NCI-H187 (cell line): ENCODE measurements at places on chromosomes 6 and 20.

DNA sequence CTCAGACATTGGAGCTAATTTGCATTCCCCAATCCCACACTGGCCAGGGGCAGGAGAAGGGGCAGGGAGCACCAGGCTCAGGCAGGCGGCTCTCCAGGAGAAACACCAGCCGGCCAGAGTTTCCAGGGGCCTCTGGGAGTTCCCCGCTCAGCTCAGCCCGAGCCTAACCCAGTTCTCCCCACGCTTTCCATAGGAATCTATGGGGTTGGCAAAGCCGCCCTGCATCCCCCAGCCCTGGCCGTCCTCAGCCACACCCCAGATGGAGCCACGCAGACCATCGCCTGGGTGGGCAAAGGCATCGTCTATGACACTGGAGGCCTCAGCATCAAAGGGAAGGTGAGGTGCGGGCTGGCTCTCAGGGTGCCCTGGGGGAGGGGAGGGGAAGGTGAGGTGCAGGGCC, 8.2 kb downstream of the NPEPL1 start:
- DNase-seq: no peak

DNA sequence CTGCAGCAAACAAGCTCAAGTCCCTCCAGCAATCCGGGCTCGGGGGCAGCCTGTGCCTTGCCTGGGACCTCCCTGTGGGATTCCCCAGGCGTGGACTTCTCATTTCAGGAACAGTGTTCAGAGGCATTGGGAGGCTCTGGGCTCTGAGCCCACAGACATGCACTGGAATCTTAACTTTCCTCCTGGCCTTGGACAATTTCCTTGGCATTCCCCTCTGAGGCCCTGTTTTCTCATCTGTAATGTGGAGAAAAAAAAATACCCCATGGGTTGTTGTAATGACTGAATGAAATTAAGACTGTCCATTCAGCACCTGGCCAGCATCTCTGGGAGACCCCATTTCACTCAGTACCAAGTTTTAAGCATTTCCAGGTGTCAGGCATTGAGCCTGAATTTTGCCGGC, 17.6 kb downstream of the BPIFB4 start:
- no peak for DNase-seq

DNA sequence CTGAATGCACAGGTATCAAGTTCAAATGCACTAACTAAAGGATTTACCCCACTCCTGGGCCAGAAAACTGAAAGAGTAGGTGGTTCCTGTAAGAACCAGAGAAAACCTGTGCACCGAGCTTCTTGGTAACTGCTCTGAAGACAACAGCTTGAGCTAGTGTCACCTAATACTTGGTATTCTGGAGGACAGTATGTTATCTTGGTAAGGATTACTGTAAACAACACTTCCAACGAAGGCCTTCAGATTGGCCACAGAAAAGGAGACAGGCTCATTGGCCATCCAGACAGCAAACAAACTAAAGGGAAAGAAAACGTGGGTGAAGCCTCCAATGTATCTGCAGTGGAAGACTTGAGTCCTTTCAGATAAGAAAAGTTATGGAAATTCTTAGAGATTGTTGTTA, 61.5 kb downstream of the GMPR start:
- no peak for DNase-seq

DNA sequence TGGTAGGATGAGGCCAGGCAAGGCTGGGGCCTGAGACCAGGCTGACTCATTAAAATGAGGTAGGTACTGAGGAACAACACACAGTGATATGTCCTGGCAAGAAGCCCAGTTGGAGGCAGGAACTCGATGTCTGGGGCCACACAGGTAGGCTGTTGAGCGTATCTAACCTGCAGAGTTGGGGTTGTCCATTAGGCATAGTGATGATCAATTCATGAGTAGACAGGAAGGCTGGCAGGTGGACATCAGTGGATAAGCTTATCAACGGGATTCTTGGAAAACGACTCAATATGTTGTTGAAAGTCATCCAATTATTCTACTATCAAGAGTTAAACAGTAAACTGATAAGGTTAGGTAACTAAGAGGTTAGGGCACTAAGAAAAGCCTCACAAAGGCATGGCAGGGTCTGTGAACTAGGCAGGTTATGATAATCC, 193.2 kb upstream of the COL21A1 start:
- DNase-seq: no peak

DNA sequence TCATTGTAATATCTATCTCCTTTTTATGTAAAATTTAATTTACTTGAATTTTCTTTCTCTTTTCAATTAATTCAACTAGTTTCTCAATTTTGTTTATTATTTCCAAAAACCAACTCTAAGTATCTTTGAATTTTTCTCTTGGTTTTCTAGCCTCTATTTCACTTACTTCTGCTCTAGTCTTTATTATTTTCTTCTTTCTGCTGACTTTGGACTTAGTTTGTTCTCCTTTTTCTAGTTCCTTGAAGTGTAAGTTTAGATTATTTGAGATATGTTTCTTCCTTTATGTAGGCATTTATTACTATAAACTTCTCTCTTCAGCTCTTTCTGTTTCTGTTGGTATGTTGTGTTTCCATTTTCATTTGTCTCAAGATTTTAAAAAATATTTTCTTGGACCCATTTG, 70.8 kb downstream of the TNFAIP3 start:
- DNase-seq: no peak

- DNase-seq: no peak
Observed at GRCh38 chr6:42877695-42878094, 1.7 kb upstream of the RPL7L1 start.

DNA sequence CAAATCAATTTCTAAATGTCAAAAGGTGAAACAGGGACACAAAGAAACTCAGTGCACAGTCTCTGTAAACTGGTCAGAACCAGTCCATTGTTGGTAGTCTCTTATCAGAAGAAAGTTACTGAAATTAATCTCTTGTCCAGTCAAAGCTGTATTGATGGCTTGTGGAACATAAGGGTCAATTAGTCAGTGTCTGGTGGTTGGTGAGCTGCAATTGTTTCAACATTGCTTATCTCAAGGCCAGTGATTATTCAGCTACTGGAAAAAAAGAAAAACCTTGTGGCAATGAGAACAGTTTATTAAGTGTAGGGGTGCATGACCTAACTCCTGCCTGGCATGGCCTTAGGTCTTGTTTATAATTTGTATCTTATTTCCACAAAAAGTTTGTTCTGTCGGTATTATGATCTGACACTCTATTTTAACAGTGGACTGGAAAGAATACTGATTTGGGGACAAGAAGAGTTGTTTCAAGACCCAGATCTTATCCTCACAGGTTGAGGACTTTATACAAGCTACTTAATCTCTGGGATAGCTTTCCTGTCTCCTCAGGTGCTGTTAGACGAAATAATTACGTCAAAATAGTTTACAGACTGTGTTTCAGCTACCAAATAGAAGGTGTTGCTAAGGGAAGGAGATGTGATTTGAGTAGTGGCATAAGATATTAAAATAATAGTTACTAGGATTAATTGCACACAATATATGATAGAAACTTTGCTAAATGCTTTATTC, 520.0 kb upstream of the IRAK1BP1 start:
- DNase-seq: no peak

GRCh38 chr20:15026759-15027158, 689.3 kb upstream of the FLRT3 start:
- no peak for DNase-seq

- no peak for DNase-seq
Observed at GRCh38 chr6:19837511-19838441, 606 bp downstream of the ID4 start.

- no peak for DNase-seq
Observed at GRCh38 chr20:59469267-59470252, 134.8 kb upstream of the PHACTR3 start.

GRCh38 chr6:41342241-41342640, 6.8 kb downstream of the NCR2 start:
- DNase-seq: no peak

DNA sequence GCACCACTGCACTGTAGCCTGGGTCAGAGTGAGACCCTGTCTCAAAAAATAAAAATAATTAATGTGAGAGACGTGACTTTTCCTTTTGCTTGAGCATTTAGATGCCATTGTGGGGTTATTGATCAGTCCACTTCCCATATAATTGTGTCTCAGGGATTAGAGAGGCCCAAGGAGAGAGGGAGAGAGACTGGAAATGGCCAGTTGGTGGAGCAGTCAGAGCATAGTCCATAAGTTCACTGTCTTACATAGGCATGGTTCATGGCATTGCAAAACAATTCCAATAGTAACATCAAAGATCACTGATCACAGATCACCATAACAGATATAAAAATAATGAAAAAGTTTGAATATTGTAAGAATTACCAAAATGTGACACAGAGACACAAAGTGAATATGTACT, 15.2 kb upstream of the SDHAF4 start:
- DNase-seq: no peak

DNA sequence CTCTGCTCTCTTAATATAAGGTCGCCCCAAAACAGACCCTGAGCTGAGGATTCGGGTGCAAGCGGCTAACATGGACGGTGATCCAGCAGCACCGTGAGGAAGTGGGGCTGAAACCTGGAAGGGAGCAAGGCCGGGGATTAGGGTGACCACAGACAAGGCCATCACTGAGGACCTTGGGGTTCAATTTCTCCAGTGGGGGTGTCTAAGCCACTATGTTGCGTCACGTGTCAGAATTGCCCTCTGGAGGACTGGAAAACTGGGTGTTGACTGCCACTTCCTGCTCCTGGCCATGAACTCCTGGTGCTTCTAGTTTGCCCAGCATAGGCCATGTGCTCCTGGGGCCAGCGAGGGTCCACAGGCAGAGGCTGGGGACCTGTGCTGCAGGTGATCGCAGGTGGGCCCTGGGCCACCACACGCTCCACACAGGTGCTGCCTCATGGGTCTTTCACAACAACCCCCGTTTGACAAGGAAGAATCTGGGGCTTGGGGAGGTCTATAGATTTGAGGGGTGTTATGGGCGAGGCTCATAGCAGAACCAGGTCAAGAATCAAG, 101.9 kb downstream of the CDH26 start:
- DNase-seq: no peak

DNA sequence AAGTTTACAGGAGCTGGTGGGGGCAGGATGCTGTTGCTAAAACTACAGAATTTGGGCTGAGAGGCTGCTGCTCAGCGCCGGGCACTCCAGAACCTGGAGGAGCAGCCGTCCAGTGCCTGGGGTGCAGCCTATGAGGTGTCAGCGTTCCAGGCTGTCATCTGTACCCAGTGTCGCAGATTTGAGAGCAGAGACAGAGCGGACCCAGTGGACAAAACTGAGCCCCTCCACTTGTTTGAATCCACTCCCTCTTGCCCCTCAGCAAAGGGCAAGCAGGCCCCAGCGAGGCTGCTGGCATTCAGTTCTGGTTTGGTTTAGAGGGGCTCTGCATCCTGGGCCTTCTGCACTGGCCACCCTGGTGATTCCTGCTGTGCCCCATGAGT, 144.3 kb downstream of the TBC1D7 start:
- no peak for DNase-seq
